Stimulated activated naive CD8-positive, alpha-beta T cell treated with anti-CD3 and anti-CD28 coated beads, Interleukin-15, Interleukin-2, amounts not matched to agents 100 U/mL and 50 U/mL, for 24 hours (primary cell): ENCODE measurements at places on chromosomes 3 and 15.

- peak; percentile 24 for DNase-seq
These were observed 23.5 kb downstream of the DNAH1 start for GRCh38 chr3:52339612-52340011.

GRCh38 chr3:8458711-8459110, 42.9 kb upstream of the LMCD1 start:
- DNase-seq: no peak

DNA sequence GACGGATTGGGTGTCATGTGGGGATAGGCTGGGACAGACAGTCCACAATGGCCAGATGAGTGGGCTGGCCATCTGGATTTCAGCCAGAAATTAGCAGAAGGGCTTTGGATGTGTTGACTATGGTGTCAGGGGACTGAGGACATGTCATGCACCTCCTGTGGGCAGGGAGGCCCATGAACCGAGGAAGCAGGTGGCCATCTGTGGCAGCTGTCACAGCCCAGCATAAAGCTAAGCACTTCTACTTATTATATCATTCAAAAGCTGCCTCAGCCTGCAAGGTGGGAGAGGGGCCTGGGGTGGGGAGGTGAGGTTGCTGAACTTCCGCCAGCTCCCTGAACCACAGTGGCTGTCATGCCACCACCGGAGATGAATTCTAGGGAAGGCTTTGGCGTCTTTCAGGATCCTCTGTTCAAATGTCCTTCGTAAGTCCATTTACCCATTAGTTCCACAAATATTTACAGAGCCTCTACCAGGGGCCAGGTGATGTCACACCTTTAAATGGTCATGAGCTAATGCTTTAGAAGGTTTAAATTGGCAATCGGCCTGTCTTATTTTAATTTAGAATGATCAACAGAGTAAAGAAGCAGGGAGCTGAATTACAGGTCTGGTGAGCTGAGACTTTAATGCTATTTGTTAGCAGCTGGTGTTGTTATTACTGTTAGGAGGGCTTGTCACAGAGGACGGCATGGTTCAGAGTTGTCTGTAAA, 23.6 kb upstream of the CAV3 start:
- no peak for DNase-seq

GRCh38 chr3:47410801-47411646, 30.2 kb downstream of the PTPN23 start:
- no peak for DNase-seq

DNA sequence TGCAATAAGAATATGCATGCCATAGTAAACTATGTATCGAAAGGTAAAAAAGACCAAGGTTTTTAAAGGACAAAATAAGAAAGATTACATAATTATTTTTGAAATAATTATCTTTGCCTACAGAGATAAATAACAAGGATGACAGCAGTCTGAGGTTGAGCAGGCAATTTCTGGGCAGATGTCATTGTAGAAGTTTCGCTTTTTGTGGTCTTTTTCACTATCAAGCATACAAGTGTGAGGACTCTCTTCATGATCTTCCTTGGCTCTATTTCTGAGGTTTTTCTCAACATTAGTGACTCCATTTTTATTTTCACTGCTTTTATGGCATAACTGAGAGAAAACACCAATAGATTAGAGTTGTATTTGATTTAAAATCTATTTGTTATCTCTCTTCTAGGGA, 1337.9 kb upstream of the EPHA6 start:
- no peak for DNase-seq
